Central memory CD8-positive, alpha-beta T cell (primary cell): ENCODE measurements at places on chromosomes 13 and 19.

- H3K27me3 ChIP-seq, result no peaks in the 10 kb centered on the region
- H3K4me3 ChIP-seq, result no peak overlapping the region
- no peak for DNase-seq
Measured at GRCh38 chr13:77113496-77113895, 86.5 kb upstream of the FBXL3 start.

DNA sequence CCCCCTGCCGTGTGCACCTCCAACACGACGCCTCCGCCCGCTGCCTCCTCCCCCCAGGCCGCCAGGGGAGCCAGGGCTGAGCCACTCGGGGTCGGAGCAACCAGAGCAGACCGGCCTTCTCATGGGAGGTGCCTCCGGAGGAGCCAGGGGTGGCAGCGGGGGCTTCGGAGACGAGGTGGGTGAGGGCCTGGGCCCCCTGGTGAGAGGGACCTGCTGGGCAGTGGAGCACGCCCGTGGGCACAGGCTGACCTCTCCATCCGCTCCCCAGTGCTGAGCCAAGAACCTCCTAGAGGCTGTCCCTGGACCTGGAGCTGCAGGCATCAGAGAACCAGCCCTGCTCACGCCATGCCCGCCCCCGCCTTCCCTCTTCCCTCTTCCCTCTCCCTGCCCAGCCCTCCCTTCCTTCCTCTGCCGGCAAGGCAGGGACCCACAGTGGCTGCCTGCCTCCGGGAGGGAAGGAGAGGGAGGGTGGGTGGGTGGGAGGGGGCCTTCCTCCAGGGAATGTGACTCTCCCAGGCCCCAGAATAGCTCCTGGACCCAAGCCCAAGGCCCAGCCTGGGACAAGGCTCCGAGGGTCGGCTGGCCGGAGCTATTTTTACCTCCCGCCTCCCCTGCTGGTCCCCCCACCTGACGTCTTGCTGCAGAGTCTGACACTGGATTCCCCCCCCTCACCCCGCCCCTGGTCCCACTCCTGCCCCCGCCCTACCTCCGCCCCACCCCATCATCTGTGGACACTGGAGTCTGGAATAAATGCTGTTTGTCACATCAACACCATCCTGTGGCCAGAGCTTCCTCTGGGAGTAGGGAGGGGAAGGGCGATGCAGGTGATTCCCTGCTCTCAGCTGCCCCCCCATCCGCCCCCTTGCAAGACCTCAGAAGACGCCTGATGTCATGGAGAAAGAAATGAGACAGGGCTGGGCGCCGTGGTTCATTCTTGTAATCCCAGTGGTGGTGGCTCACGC is 12.0 kb downstream of the BCAM start:
- DNase-seq, result no peak
- H3K4me1 ChIP-seq, result no peaks in the 10 kb centered on the region
- H3K27me3 ChIP-seq, result peaks cover 17% of the 10 kb centered on the region

DNA sequence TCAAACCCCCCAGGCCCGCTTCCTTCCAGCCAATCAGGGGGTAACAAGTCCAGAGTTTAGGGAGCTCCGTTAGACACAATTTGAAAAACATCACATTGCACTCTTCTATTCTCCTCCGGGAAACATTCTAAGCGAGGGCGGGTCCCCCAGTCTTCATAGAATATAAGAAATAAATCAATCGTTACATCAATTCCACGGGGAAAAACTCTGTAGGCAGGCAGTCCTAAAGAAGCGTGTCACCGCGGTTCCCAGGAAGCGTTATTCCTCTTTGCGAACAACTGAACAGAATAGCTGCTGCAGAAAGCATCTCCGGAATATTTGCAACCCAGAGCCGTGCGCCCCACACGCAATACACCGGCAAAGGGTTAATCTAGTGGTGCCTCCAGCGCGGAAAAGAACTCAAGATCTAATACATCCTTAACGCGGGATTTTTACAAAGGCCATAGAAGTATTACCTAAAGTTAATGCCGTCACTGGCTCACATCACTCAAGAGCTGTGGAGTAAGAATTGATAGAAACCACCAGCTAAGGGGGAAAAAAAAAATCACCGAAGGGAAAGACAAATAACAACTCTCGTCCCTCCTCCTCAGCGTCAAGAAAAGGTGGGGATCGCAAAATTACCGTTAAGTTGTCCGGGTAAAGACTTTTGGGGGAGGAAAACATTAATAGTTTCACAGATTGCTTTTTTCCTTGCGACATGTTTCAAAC is 65.1 kb downstream of the KCNRG start:
- H3K4me3 ChIP-seq, result peak overlapping the region; percentile 100
- peaks cover 35% of the 10 kb centered on the region for H3K4me1 ChIP-seq
- DNase-seq, result peak; percentile 15
- no peaks in the 10 kb centered on the region for H3K27me3 ChIP-seq

DNA sequence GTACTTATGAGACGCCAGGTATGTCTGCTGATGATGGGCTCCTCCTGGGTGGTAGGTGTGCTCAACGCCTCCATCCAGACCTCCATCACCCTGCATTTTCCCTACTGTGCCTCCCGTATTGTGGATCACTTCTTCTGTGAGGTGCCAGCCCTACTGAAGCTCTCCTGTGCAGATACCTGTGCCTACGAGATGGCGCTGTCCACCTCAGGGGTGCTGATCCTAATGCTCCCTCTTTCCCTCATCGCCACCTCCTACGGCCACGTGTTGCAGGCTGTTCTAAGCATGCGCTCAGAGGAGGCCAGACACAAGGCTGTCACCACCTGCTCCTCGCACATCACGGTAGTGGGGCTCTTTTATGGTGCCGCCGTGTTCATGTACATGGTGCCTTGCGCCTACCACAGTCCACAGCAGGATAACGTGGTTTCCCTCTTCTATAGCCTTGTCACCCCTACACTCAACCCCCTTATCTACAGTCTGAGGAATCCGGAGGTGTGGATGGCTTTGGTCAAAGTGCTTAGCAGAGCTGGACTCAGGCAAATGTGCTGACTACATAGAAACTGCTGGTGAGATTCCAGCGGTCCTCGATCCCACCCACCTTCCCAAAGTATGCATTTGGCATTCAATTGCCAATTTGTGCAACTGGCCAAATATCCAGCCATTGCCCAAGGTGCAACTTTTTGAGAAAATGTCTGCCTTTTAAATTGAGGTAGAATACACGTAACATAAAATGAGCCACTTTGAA is 10.2 kb downstream of the OR2Z1 start:
- no peak overlapping the region for H3K4me3 ChIP-seq
- peaks cover 25% of the 10 kb centered on the region for H3K27me3 ChIP-seq
- no peak for DNase-seq
- no peaks in the 10 kb centered on the region for H3K36me3 ChIP-seq
- H3K27ac ChIP-seq, result no peak overlapping the region

GRCh38 chr13:66995203-66995611 is 234.9 kb downstream of the PCDH9 start:
- no peak overlapping the region for H3K27ac ChIP-seq
- H3K4me3 ChIP-seq, result no peak overlapping the region
- no peaks in the 10 kb centered on the region for H3K4me1 ChIP-seq
- H3K27me3 ChIP-seq, result no peaks in the 10 kb centered on the region
- no peak for DNase-seq

- H3K4me3 ChIP-seq, result no peak overlapping the region
- peaks cover 21% of the 10 kb centered on the region for H3K4me1 ChIP-seq
- no peak overlapping the region for H3K27ac ChIP-seq
- peaks cover 14% of the 10 kb centered on the region for H3K36me3 ChIP-seq
Measured at GRCh38 chr19:1136201-1136600, 32.4 kb downstream of the GPX4 start.
